ENCODE measurements at places on chromosomes 4 and X. TPM values are rescaled to one million over a fixed set of nuclear protein-coding genes. Genes with fewer than 3 reads are reported as not detected.

The SH3RF1 gene
- 53.1 TPM for total RNA-seq

The PNMA6F gene
- not detected for total RNA-seq

The VAMP7 gene
- total RNA-seq = 62.3 TPM

The SSX4B gene
- total RNA-seq = not detected

The SLC2A9 gene
- 5.6 TPM for total RNA-seq

The CSAG2 gene
- total RNA-seq = not detected

The ZNF185 gene
- 3.4 TPM for total RNA-seq

The PPEF2 gene
- not detected for total RNA-seq

The MAGEA2B gene
- total RNA-seq = not detected

The MAGEB17 gene
- total RNA-seq = not detected

The DCX gene
- not detected for total RNA-seq

The RGN gene
- total RNA-seq = 9.6 TPM

The UPF3B gene
- total RNA-seq = 1.8 TPM

The FAM47A gene
- total RNA-seq = not detected

The CDKL5 gene
- 5.9 TPM for total RNA-seq

The GLOD5 gene
- not detected for total RNA-seq

The C4orf50 gene
- not detected for total RNA-seq

The SCRG1 gene
- 44.9 TPM for total RNA-seq

The SERTM2 gene
- not detected for total RNA-seq

The NDST4 gene
- total RNA-seq = not detected

The TAF7L gene
- total RNA-seq = 0.26 TPM

The CRLF2 gene
- total RNA-seq = 0.11 TPM

The ZAR1 gene
- not detected for total RNA-seq

The XAGE2 gene
- total RNA-seq = not detected

The FAM53A gene
- 2.3 TPM for total RNA-seq

The KIAA1210 gene
- total RNA-seq = not detected

The CT45A1 gene
- total RNA-seq = not detected

The KLF8 gene
- total RNA-seq = 4.6 TPM

The GAB1 gene
- 27.5 TPM for total RNA-seq

The TBC1D9 gene
- total RNA-seq = 17.2 TPM

The KIT gene
- total RNA-seq = 3.6 TPM

The RADX gene
- total RNA-seq = 1.1 TPM

The HTN3 gene
- total RNA-seq = not detected

The CLOCK gene
- 51.9 TPM for total RNA-seq

The ARHGAP36 gene
- not detected for total RNA-seq

The EVC2 gene
- 16.2 TPM for total RNA-seq

The TMEM156 gene
- total RNA-seq = not detected

The MTMR1 gene
- 19.1 TPM for total RNA-seq

The FRMD7 gene
- total RNA-seq = 1.6 TPM

The DRP2 gene
- total RNA-seq = 0.13 TPM

The VCX3A gene
- not detected for total RNA-seq

The AREG gene
- not detected for total RNA-seq

The SSX1 gene
- total RNA-seq = not detected

The PCDH7 gene
- total RNA-seq = not detected

The USP26 gene
- not detected for total RNA-seq

The MORC4 gene
- 44.1 TPM for total RNA-seq

The SOWAHD gene
- 0.32 TPM for total RNA-seq

The PRAF2 gene
- 14.0 TPM for total RNA-seq

The PLP1 gene
- 0.86 TPM for total RNA-seq

The DYNLT3 gene
- 51.9 TPM for total RNA-seq

The DMRTC1B gene
- not detected for total RNA-seq

The TLR1 gene
- 8.4 TPM for total RNA-seq

The COL25A1 gene
- total RNA-seq = under 0.01 TPM

The MYOZ2 gene
- not detected for total RNA-seq

The VGLL1 gene
- total RNA-seq = not detected

The HSFX4 gene
- total RNA-seq = not detected

The PDE5A gene
- total RNA-seq = 115 TPM

The XAGE1A gene
- total RNA-seq = not detected
